ENCODE measurements at places on chromosomes 16 and 17. TPM values are rescaled to one million over a fixed set of nuclear protein-coding genes. Genes with fewer than 3 reads are reported as not detected.

Gene FLYWCH1
- total RNA-seq, result 13.1 TPM

Gene TRAPPC2L
- 54.2 TPM for total RNA-seq

Gene ANKFN1
- 0.46 TPM for total RNA-seq

Gene MMP28
- 0.68 TPM for total RNA-seq

Gene C17orf50
- total RNA-seq, result not detected

Gene KRTAP2-1
- total RNA-seq, result not detected

Gene CCL1
- total RNA-seq, result not detected
